ENCODE measurements at places on chromosomes 2 and 18.

GRCh38 chr2:113203217-113203530 is 29.4 kb downstream of the PSD4 start:
- DNase-seq: no peak

GRCh38 chr2:47288864-47289263 is 114.1 kb upstream of the MSH2 start:
- no peak for DNase-seq

DNA sequence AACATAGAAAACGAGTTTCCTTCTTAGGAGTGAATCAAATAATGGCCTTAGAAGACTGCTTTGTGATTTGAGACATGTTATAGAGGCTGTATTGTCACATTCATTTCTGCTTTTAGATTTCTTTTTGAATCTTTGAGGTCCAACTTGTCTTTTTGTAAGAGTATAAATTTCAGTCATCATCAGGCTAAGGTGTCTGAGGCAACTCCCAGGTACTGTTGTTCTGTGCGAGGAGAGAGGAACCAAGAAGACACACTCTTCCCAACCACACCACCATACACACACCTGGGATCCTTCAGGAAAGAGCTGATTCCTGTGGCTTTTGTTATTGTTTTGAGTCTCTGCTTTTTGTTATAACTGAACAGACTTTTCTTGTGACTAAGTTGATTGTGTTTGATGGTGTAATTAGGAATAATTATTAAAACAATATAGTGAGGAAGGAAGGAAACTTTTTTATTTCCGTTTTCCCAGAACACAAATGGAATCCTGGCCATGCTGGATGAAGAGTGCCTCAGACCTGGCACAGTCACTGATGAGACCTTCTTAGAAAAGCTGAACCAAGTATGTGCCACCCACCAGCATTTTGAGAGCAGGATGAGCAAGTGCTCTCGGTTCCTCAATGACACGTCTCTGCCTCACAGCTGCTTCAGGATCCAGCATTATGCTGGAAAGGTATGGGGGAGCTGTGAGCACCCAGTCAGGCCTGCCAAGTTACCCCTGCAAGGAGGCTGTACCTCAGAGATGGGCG is 140.4 kb downstream of the MYO1B start:
- no peak for DNase-seq

GRCh38 chr2:29627279-29627711 is 294.1 kb downstream of the ALK start:
- no peak for DNase-seq

DNA sequence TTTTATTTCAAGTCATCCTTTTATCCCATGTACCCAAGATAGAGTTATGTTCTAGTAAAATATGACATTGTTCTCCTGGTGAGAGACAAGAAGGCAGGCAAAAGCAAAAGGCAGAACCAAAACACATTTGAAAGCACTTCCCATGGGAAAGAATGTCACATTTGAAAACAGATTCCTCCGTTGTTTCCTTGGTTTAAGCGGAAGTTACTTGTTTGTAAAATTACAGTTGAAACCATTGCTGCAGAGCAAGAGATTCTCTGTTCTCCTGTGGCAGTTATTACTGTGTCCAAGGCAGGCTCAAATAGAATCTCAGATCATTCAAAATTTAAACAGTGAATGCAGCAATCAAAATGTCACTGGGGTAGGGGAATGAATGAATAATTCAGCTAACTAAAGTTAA is 149.6 kb downstream of the MTCL1 start:
- no peak for DNase-seq

- no peak for DNase-seq
Observed at GRCh38 chr2:68663371-68664156, 20.2 kb downstream of the PROKR1 start.

DNA sequence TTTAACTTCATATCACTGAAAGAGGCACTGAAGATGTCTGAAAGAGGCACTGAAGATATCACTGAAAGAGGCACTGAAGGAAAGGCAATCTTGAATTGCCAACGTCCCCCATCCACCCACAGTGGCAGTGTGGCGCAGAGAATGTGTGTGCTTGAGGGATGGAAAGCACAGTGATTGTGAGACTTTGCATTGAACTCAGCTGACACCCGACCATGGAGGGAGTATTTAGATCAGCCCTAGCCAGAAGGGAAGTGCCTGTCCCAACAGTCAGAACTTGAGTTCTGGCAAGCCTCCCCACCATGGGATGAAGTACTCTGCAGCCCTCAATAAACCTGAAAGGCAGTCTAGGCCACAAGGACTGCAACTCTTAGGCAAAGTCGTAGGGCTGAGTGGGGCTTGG is 33.8 kb downstream of the MAP4K3 start:
- no peak for DNase-seq

DNA sequence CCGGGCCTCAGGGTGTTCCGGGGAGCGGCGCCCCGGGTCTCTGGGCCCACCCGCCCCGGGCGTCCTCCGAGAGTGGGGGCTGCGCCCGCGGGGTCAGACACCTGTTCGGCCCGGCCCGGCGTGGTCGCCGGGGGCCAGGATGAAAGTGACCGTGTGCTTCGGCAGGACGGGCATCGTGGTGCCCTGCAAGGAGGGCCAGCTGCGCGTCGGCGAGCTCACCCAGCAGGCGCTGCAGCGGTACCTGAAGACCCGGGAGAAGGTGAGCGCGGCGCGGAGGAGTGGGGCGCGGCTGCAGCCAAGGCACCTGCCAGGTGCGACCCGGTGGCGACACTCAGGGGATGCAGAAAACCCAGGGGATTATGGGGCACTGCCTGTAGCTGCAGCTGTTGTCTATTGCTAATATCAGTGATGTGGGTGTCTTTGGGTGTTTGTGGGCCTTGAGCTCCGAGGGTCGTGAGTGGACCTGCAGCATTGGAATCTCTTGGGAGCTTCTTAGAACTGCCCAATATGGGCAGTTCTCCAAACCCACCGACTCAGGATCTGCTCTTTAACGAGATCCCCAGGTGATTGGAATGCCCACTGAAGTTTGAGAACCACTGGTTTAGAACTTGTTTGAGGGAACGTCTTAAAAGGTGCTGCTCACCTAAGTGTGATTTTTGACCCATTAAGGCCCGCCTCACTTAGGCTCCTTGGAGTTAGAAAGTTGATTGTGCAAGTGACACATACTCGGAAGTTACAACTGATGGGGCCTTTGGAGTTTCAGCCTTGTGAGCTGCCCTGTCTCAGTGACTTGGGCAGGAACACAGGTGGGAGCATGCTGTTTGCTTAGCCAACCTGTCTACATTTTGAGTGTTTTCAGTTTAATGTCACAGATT is 823 bp downstream of the PARD3B start:
- DNase-seq: no peak

GRCh38 chr2:63881205-63881604 is 39.5 kb downstream of the UGP2 start:
- DNase-seq: no peak

DNA sequence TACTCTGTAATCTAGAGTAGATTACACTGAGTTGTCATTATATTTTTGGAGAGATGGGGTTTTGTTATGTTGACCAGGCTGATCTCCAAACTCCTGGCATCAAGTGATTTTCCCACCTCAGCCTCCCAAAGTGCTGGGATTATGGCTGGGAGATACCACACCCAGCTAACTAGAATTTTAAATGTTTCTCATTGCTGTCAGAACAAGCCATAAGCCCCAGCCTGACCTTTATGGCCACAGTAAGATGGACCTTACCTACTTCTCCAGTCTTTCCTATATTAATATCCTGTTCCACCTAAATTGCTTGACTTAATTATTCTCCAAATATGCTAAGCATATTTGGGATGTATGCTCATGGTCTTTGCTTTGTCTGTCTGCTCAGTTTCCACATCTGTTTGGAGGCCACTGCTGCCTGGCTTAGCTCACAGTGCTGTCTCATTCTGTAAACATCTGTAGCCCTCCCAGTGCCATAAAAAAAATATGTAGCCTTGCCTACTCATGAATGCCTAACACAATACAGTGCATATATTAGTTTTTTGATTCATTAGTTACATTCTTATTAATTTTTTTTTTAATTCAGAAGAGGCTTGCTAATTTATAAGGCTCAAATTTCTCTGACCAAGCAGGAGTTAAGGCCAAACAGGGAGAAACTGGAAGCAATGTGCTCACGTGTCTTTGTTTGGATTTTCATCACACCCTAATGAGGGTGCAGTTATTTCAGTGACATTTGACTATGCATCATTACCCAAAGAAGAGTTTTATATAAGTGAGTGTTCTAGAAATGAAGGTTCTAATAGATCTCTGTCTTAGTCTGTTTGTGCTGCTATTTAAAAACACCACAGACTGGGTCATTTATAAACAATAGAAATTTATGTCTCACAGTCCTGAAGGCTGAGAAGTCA is 45.3 kb upstream of the PSME4 start:
- DNase-seq: no peak

- no peak for DNase-seq
Observed at GRCh38 chr2:9430316-9431293, 7.2 kb downstream of the CPSF3 start.

DNA sequence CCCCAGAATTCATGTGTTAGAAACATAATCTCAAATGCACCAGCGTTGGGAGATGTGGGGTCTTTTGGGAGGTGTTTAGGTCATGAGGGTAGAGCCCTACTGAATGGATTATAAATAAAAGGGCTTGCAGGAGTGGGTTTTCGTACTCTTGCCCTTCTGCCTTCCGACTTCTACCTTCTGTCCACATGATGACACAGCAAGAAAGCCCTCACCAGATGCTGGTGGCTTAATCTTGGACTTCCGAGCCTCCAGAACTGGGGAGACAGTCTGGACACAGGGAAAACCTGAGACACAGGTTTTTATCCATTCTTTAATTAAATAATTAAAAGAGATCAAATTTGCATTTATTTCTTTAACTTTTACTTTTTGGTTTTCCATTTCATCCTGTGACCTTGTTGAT is 87.8 kb downstream of the DIS3L2 start:
- no peak for DNase-seq

GRCh38 chr2:234861841-234862735 is 89.7 kb upstream of the SH3BP4 start:
- no peak for DNase-seq

GRCh38 chr2:133608291-133608690 is 40.0 kb upstream of the NCKAP5 start:
- no peak for DNase-seq
